Stimulated activated CD4-positive, alpha-beta T cell treated with anti-CD3 and anti-CD28 coated beads, TNF-alpha, amount 100 ng/mL, for 4 hours (primary cell): ENCODE measurements at places on chromosomes 6 and 20.

DNA sequence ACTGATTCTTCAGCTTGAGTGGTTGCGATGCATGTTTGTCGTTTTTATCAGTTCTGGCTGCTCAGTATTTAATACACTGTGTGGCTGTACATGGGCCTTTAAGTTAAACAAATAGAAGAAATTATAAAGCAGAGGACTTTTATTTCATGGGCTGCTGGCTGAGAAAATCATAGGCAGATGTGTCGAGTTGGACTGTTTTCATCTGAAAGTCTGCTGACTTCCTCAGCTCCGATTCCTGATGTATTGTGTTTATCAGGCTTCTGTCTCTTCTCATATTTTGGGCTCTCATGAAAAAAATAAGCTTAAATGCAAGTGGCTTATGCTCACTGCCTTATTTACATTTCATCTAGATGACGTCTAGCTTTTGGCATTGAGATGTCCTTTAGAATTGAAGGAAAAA lies 129.5 kb upstream of the GGTLC1 start:
- DNase-seq, result no peak

GRCh38 chr6:147510929-147511590 lies 2.6 kb downstream of the SAMD5 start:
- DNase-seq, result no peak

GRCh38 chr6:158938811-158939254 lies 61.2 kb downstream of the RSPH3 start:
- DNase-seq, result no peak

GRCh38 chr6:41428996-41429421 lies 93.6 kb downstream of the NCR2 start:
- peak; percentile 15 for DNase-seq

DNA sequence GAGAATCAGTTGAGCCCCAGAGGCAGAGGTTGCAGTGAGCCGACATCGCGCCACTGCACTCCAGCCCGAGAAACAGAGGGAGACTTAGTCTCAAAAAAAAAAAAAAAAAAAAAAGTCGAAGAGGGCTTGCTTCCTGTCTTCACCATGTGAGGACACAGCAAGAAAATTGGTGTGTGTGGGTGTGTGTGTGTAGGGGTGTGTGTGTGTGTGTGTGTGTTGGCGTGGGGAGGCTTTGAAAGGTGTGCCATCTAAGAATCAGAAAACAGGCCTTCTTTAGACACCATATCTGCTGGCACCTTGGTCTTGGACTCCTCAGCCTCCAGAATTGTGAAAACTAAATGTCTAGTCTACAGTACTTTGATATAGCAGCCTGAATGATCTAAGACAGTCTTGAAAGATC lies 6.9 kb upstream of the RBPJL start:
- no peak for DNase-seq

GRCh38 chr20:11496380-11496779 lies 421.3 kb upstream of the BTBD3 start:
- no peak for DNase-seq

- DNase-seq, result no peak
Measured at GRCh38 chr6:1873781-1874180, 264.1 kb downstream of the FOXC1 start.

- DNase-seq, result no peak
Measured at GRCh38 chr20:15209537-15209936, 872.1 kb upstream of the FLRT3 start.

DNA sequence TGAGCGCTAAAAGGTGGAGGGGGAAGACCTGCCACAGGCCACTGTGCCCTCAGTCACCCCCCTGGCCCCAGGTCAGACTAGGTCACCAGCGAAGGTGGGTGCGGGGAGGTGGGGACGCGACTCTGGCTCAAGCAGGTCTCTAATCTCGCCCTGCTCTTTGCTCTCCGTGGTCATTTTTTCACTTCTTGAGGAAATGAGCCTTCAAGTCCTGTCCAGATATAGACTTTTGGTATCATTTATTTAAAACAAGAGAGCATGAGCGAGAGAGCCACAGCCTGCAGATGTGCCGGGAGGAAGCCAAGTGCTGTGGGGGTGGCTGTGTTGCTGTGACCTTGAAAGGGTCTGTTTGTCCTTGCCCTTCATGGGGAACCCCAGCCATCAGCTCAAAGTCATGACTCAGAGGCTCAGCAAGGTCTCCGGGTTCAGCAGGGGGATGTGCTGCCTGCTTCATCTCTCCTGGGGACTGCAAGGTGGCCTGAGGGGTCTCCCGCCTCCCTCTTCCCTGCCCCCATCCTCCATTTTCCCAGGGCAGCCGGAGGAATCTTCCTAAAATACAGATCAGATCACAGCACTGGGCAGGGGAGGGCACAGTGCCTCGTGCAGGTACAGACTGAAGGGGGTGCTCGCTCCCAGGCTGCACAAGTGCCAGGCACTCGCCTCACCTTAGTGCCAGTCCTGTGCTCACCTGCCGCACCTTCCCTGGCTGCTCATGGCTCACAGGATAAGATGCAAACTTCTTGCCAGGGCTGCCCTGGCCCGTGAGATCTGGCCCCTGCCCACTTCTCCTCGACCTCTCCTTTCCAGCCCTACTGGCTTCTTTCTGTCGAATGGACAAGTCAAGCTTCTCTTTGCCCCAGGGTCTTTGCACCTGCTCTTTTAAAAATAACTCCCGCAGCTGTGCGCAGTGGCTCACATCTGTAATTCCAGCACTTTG lies 26.5 kb downstream of the SULF2 start:
- DNase-seq, result no peak
